Stimulated activated CD8-positive, alpha-beta memory T cell treated with anti-CD3 and anti-CD28 coated beads, Interleukin-7, amount 100 ng/mL, for 48 hours (primary cell): ENCODE measurements at places on chromosomes 5 and 9.

DNA sequence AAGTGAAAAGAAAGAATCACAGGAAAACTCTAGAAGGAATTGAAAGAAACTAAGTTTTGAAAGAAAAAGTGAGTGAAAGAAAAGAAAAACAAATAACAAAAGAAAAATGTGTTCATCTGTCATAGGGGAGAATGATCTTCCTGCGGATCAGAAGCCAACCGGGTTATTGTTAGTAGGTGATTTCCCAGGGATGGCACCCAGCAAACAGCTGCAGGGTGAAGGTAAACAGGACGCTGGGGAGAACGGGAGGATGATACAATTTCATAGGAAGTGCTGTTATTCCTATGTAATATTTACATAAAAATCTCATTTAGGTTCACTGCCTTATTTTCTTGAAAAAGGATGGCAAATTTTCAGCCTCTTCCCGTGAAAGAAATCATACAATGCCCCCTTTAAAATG is 72.4 kb upstream of the LHFPL2 start:
- DNase-seq = no peak

- no peak for DNase-seq
These were observed 140.1 kb upstream of the GRIA1 start for GRCh38 chr5:153350175-153350883.

GRCh38 chr9:18343784-18344183 is 130.2 kb upstream of the ADAMTSL1 start:
- DNase-seq = no peak

DNA sequence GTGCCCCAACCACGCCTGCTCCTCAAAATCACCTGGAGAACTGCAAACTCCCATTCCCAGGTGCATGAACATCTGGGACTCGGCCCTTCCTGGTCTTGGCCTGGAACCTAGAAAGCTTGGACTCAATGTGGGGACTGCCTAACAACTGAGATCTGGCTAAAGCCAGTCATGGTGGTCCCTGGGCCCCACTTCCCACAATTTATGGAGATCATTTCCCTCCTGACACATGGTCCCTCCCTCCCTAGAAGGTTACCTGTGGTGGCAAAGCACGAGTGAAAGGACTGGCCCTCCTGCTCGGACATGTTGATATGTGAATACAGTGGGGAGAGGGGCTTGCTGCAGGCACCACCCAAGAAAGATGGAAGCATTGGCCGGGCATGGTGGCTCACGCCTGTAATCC is 18.8 kb downstream of the BICD2 start:
- DNase-seq = no peak

GRCh38 chr5:124859027-124859426 is 112.6 kb upstream of the ZNF608 start:
- DNase-seq = no peak

GRCh38 chr9:129568560-129569501 is 52.1 kb downstream of the C9orf50 start:
- DNase-seq = no peak

GRCh38 chr5:111748304-111748763 is 8.7 kb downstream of the NREP start:
- DNase-seq = no peak

DNA sequence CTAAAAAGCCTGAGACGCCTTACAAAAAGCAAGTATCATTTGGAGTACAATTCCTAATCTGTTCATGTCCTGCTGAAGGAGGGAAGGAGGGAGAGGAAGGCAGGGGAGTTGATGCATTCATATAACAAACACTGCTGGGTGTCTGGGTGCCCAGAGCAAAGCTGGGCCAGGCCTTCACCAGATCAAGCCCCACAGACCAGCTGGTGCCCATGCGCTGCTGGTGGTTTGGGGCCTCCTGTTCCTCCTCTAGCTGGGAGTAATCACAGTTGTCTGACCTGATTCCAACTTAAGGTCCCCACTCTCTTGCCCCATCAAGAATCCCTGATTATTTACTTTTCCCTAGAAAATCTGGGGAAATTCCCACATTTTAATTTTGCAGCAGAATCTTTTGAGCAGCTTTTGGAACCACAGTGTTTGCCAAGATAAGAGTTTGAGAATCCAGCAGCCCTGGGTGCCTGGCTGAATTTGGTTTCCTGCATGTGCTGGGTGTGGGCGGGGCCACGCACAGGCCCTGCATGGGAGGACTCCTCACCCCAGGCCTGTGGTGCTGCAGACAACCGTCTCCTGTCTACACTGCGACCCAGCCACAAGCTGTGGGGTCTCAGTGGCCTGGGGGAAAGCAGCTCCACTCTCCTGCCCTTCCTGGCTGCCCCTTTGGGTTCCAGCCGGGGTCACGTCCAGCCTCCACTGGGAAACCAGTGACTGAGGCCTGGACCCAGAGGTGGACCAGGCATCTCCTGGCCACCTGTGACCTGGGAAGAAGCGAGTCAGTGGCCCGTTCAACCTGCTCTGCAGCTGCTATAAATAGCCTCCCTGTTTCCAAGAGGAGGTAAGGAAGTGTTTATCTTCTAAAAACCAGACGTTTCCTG is 47.5 kb downstream of the NEURL1B start:
- no peak for DNase-seq

DNA sequence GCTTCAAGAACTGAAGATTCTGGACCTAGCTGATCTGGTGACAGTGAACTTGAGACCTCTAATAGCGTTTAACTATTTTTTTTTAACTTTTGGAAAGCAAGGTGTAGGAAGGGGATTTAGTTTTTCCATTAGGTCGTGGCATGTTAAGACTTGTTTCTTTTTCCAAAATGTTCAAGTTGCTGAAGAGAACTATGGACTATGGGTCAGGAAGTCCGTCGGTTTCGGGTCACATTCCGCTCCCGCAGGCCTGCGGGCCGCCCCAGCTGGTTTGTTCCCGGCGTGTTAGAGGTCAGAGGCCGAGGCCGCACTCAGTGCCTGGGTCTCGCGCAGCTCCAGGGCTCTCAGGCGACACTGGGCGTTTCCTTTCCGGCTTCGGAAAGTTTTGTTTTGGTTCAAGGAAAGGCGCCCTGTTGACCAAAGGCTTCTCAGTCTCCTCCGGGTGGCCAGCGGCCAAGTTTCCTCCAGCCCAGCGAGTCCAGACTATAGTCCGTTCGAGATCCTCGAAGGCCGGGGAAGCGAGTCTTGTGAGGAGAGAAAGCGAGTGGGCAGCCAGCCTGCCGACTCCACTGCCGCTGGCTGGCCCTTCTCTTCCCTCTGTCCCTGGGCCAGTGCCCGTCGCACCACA is 586 bp upstream of the FCHO2 start:
- no peak for DNase-seq
